Activated T-cell treated with anti-CD3 and anti-CD28 coated beads, Interleukin-2, amount 50 U/mL, for 24 hours (primary cell): ENCODE measurements at places on chromosomes 13 and 19.

GRCh38 chr19:11486661-11487503 lies 6.0 kb upstream of the ELAVL3 start:
- DNase-seq: no peak

DNA sequence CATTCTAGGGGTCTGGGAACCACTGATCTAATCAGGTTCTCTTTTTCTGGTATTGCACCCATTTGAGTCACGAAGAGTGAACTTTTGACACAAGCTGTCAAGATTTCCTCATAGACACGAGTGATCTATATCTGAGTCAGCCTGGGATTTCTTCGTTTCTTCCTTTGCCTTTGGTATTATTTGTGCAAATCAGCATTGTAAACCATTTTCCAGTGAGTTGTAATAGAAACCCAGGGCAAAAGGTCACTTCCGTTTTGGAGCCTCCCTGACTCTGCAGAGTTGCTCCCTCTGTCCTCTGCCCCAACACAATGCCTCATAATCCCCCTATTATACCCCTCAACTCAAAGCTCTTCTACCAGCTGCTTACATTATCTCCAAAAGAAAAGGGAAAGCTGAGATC lies 615.1 kb downstream of the EFNB2 start:
- no peak for DNase-seq

DNA sequence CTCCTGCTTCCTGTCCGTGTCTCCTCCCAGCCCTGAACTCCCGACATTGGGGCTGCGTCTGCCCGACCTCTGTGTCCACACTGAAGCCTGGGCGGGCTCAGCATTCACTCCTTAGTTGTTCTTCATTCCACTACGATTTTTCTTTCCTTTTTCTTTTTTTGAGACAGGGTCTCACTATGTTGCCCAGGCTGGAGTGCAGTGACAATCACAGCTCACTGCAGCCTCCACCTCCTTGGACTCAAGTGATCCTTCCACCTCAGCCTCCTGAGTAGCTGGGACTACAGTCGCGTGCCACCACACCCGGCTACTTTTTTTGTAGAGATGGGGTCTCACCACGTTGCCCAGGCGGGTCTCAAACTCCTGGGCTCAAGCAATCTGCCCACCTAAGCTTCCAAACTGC lies 23.5 kb upstream of the SIGLEC11 start:
- DNase-seq: no peak

- DNase-seq: no peak
These were observed 1.5 kb downstream of the CERS1 start for GRCh38 chr19:18894254-18895037.

GRCh38 chr19:22622901-22623840 lies 11.0 kb upstream of the ZNF492 start:
- no peak for DNase-seq

DNA sequence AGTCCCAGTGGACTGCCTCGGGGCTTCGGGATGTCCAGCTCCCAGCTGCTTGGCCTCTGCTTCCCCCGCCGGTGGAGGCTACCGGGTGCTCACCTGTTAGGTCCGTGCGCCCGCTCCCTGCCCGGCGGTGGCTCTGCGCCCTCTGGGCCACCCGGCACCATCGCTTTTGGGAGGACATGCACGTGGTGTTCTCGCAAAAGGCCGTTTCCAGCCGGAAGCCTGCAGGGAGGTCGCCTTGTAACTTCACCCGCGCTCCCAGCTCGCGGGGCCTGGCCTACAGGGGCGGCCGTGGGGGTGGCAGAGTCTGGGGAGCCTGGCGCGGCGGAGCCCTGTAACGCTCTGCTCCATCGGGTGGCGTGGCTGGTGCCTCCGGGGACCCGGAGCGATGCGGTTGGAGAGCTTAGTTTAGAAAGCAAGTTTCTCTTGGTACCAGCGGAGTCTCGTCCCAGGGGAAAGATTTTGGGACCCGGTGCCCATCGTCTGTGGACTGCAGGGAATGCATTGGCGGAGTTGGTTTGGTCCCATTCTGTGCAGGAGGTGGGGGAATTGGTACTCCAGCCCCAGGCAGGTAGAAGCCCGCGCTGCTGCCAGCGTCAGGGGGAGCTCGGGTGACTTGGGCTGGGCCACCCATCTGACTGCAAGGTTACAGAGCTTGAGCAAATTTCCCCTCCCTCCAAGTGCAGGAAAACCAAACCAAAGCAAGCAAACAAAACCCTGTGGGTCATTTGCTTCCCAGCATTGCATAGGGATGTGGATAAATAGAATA lies 673 bp downstream of the SPATA13 start:
- DNase-seq: peak; percentile 75

DNA sequence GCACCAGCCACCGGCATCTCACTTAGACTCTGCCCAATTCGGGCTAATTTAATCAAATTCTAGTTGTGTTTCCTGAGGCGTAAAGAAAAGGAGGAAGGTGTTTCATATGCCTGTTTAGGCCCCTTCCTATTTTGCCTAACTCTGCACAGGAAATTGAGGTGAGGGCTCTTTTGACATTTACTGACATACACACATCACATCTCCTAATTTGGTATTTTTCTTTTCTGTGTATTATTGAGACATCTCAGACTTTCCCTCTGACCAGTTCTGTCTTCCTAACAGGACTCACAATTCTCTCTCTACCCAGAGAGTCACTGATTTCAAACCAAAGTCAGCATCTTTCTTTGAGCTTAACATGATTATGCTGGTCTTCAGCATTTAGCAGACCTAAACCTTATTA lies 7.9 kb downstream of the CEACAM3 start:
- DNase-seq: no peak

DNA sequence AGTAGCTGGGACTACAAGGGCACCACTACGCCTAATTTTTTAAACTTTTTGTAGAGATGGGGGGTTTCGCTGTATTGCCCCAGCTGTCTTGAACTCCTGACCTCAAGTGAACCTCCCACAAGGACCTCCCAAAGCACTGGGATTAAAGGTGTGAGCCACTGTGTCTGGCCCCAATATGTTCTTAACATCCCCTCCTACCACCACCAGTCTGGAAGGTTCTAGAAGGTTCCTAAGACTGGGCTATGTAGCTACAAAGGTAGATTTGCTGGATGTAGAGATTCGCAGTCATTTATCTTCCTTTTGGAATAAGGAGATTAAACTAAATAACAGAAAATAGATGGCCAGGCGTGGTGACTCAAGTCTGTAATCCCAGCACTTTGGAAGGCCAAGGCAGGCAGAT lies 5.3 kb downstream of the HSD17B14 start:
- no peak for DNase-seq

DNA sequence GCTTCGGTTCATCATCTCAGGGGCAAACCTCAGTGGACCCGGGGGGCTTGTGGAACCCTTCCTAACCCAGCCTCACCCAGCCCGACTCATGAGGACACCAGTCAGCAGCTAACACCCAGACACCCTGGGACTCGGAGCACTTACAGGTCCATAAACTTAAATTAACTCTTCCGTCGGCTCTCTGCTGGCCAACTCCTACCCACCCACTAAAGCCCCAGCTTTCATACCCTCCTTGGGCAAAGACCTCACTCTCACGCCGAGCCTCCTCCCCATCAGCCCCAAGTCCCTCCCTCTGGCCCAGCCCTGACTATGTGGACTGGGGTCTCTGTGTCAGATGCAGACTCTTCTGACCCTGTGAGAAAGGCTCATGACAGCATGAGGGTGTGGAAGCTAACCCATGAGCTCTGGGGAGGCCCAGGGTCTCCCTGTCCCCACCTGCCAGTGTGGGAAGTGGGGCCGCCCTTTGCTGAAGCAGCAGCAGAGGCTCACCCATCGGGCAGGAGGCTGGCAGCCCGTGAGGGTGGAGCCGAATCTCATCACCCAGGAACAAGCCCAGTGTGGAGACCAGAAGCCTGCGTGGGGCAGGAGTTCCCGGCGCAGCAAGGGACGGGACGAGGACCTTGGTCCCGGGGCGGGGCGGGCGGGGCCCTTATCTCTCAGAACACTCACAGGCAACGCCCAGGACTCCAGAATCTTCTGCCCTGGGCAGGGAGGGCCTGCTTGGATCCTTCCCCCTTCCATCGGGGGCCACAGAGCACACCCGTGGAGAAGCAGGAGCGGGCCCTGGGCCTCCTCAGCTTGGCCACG lies 19.8 kb downstream of the TCF3 start:
- no peak for DNase-seq

DNA sequence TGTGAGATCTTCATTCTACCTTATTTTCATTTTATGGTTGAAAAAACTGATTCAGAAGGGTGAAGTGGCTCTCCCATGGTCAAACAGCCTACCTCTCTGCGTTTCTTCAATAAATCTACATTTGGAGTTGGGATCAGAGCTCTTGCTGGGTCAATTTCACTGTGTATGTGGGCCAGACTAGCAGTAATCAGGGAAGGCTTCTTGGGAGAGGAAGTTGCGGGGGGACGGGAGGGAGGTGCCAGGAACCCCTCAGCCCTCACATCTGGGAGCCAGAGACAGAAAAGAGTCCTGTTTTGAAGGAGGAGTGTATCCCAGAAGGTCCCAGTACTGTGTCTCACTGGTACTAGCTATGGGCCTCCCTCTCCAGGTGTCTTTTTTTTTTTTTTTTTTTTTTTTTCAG lies 934 bp downstream of the KXD1 start:
- no peak for DNase-seq

GRCh38 chr13:95301968-95302393 lies 730 bp upstream of the ABCC4 start:
- DNase-seq: no peak

- no peak for DNase-seq
These were observed 47.8 kb downstream of the FGF14 start for GRCh38 chr13:102354011-102354410.

DNA sequence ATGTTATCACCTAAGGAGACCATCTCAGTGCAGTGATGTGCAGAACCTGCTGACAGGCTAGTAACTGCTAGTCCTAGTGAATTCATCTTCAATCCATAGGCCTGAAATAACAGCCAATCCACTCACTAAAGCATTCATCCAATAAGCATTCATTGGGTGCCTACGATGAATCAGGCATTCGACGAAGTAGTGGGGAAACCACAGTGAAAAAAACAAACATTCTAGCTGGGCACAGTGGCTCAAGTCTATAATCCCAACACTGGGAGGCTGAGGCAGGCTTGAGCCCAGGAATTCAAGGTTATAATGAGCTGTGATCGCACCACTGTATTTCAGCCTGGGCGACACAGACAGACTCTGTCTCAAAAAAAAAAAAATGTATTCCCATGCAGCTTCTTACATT lies 135.6 kb downstream of the RNF17 start:
- DNase-seq: no peak

- DNase-seq: no peak
These were observed 343.9 kb downstream of the OXGR1 start for GRCh38 chr13:96650301-96650886.
